ENCODE measurements at places on chromosomes 1 and 21.
A peak's percentile ranks its signal among the peaks of the same experiment; 100 is the strongest.

DNA sequence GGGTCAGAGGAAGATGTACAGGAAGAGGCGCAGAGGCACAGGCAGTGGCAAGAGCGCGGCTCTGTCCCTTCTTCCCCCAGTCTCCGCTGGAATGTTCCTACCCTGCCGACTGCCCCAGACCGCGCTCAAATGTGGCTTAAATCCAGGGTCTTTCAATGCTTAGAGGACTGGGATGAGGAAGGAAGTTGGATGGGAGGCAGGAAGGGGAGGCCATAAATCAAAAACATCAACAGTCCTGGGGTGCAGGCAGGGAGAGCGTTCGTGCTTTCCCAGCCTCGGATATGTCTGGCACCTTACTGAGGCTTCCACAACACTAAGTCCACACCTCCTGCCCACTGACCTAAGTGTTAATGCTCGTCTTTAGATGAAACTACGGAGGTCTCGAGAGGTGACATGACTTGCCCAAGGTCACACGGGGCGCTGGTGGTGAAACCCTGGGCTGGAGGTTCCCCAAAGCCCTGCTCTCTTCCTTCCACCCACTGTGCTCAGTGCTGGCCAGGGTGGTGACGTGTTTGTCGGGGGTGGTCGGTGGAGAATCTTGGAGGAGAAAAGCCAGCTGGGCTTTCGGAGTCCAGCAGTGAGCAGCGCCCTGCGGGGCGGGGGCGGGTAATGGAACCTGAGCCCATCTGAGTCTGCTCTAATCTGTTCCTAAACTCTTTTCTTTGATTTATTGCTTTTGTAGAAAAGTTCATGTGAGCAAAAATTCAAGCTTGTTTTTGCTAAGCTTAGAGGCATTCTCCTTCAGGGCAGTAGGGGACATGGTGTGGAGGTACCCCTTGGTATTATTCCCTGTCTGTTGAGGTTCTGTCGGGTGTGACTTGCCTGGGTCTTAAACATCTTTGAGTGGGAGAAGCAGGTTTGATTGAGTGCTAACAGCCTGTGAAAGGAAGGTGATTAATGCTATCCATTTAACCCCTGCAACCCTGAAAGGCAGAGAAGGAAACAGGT lies 708 bp downstream of the CDA start:
- no peak for DNase-seq

- DNase-seq, result no peak
Measured at GRCh38 chr21:41763398-41763931, 3.4 kb downstream of the RIPK4 start.

- DNase-seq, result peak; percentile 60
Measured at GRCh38 chr1:91124989-91125417, 103.2 kb upstream of the ZNF644 start.

GRCh38 chr1:199490769-199491527 lies 536.6 kb upstream of the NR5A2 start:
- no peak for DNase-seq

DNA sequence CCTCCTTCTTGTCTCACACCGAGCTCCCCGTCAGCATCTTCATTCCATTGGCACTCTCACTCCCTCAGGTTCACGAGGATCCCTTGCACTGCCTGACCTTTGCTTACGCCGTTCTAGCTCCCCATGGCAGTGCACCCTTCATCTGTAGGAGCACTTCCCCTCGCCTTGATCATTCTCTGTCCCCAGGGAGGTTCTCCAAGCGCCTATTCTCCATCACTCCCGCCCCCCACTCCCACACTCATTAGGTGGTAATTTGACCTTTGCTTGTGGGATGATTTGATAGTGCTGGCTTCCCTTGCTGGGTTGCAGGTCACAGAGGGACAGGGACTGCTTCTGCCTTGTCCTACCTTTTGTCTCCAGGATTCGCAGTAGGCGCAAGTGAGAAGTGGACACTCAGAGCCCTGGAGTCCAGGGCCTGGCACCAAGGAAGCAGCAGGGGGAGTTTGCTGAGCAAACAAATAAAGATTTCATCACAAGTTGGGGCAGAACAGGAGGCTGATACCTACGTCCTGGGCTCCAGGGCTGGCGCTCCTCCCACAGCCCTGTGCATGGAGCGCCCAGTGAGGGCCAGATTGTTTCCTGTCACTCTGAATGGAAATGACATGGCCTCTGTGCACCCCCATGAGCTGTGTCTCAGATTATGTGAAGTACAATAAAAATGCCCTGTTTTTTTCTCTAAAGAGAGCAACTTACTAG lies 82.0 kb upstream of the RUNX3 start:
- peak; percentile 44 for DNase-seq

DNA sequence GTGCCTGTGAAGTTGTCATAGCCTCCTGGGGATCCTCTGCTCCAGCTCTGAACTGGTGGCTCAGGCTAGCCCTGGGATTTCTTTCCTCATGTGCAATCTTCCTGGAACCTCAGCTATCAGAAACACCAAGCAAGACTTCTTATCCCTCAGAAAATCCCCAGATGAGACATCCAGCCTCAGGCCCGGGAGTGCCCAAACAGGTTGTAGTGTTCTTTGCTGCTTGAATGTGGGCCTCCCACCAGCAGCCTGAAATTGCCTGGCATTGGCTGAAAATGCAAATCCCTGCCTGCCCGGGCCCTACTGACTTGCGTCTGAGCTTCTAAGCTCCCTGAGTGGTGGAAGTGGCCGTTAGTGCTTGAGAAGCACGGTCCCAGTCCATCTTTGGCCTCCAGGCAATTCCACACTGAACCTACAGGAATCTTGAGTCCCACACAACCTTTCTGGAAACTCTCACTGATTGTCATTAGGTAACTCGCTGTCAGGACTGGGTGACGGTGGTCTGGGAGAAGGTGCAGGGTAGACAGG lies 146.8 kb downstream of the ZBTB18 start:
- no peak for DNase-seq

DNA sequence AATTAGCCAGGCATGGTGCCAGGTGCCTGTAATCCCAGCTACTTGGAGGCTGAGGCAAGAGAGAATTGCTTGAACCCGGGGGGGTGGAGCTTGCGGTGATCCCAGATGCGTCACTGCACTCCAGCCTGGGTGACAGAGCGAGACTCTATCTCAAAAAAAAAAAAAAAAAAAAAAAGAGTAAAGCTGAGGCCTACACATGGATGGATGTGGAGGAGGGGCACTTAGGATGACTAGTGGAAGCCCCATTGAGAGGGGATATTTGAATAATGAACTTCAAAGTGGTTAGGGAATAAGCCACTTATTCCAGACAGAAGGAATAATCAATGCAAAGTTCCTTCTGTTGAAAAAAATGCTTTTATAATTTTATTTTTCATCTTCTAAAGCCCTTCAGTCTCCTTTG lies 51.4 kb downstream of the PTBP2 start:
- DNase-seq, result no peak

- no peak for DNase-seq
Measured at GRCh38 chr1:215887627-215888026, 320.5 kb downstream of the KCTD3 start.

DNA sequence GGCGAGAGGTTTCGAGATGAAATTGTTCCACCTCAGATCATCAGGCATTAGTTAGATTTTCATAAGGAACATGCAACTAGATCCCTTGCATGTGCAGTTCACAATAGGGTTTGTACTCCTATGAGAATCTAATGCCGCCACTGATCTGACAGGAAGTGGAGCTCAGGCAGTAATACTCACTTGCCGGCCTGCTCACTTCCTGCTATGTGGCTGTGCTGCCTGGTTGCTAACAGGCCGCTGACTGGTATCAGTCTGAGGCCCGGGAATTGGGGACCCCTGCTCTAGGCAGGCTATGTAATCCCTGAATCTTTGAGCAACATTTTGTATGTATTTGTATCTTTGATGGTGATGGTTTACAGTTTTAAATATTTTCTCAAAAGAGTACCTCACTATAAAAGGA lies 32.5 kb downstream of the XKR8 start:
- DNase-seq, result peak; percentile 52

- no peak for DNase-seq
Measured at GRCh38 chr1:26710811-26711210, 15.0 kb downstream of the ARID1A start.

- no peak for DNase-seq
Measured at GRCh38 chr1:44270686-44271628, 57.7 kb downstream of the DMAP1 start.

DNA sequence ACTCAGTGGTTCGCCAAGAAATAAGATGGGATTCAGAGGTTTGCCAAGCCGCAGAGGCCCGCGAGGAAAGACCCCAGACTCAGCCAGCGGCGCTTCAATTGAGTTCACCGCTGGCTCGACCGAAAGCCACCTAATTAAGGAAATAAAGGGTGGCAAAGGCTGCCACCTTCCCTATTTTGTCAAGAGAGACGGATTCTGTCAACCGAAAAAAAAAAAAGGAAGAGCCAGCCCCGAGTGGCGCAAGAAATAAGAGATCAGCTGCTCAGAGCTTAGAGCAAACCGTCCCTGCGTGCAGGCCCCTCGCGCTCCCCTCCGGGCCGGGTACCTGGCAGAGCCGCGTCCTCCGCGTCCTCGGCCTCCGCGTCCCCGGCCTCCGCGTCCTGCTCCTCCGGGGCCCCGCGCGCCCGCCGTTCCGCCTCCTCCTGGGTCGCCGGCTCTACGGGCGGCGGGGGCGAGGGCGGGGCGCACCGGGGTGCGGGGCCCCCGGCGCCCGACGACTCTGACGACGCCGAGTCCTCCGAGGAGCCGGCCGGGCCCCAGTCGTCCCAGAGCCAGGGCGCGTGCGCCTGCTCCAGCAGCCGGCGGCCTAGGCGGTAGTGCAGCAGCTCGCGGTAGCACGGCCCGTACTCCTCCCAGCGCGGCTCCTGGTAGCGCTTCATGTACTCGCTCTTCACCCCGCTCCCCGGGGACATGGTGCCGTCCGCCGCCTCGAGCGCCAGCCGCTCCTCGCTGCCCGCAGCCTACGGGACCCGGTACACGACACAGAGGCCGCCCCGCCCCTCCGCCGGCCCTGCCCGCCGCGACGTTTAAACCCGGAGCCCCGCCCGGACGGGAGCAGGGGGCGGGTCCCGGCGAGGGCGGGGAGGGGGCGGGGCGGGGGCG lies 832 bp downstream of the CCSAP start:
- DNase-seq, result peak; percentile 86

DNA sequence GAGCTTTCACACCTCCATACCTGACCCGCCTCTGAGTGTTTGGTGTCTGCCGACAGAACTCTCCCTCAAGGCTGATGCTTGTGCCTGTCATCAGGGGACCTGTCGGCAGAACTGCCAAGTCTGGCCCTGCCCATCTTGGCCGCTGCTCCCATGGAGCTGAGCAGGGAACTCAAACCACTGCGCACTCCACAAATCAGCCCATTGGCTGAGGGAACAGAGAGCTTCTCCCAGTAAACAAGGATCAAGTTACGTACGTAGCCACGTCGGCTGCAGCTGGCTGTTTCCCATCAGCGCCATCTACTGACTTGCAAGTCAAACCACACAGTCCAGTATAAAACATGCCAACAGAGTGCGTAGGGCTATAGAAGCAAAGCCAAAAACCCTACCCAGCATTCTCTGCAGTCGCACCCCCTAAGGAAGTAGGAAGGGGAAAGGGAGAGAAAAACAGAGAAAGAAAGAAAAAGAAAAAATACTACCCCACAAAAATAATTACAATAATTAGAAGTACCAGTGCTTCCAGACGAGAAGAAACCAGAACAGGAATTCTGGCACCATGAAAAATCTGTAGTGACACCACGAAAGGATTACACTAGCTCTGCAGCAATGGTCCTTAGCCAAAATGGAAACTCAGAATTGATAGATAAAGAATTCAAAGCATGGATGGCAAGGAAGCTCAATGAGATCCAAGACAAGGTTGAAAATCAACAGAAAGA lies 13.1 kb downstream of the KRTAP13-1 start:
- peak; percentile 19 for DNase-seq

GRCh38 chr21:27646691-27647090 lies 679.8 kb upstream of the ADAMTS5 start:
- no peak for DNase-seq

- no peak for DNase-seq
Measured at GRCh38 chr1:180247580-180247979, 17.5 kb downstream of the LHX4 start.

GRCh38 chr1:116252785-116253184 lies 120.3 kb upstream of the ATP1A1 start:
- DNase-seq, result no peak

GRCh38 chr21:16441789-16442188 lies 712.0 kb downstream of the USP25 start:
- DNase-seq, result no peak

GRCh38 chr1:225242611-225243010 lies 185.2 kb downstream of the LBR start:
- no peak for DNase-seq

- DNase-seq, result peak; percentile 64
Measured at GRCh38 chr1:167460836-167461235, 57.5 kb downstream of the CD247 start.
